ENCODE measurements at places on chromosomes 4 and X.

DNA sequence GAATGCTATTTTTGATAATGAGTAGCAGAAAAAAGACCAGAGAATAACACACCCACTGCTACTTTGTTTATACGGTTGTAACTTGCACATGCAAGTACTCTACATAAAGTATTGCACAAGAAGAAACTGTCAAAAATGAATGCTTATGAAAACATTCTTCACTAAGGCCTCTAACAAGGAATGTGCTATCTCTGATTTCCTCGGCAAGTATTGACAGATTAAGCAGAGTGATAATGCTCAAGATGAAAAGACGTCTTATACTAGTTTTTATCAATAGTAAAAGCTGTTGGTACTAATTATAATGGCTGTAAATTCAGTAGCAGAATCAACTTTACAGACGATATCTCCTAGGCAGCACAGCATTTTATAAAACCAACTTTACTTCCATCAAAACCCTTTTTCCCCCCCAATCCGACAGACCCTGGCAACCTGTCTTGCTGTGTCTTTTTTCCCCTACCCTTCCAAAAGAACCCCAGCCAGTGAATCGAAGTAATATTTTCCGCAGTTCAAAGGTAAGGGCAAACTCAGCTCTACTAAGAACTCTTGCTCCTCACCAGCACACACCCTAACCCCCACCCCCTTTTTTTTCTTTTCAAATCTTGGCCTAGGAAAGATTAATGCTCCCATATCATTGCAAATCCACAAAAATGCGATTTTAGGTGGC is 1.5 kb downstream of the FRYL start:
- no peak for DNase-seq

DNA sequence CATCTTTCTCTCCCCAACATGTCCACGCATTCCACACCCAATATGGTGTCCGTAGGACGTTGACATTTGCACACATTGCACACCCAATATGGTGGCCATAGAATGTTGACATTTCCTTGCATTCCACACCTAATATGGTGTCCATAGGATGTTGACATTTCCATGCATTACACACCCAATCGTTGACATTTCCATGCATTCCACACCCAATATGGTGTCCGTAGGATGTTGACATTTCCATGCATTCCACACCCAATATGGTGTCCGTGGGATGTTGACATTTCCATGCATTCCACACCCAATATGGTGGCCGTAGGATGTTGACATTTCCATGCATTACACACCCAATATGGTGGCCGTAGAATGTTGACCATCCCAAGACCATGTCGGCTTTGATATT is 88.4 kb upstream of the SHOX start:
- no peak for DNase-seq

DNA sequence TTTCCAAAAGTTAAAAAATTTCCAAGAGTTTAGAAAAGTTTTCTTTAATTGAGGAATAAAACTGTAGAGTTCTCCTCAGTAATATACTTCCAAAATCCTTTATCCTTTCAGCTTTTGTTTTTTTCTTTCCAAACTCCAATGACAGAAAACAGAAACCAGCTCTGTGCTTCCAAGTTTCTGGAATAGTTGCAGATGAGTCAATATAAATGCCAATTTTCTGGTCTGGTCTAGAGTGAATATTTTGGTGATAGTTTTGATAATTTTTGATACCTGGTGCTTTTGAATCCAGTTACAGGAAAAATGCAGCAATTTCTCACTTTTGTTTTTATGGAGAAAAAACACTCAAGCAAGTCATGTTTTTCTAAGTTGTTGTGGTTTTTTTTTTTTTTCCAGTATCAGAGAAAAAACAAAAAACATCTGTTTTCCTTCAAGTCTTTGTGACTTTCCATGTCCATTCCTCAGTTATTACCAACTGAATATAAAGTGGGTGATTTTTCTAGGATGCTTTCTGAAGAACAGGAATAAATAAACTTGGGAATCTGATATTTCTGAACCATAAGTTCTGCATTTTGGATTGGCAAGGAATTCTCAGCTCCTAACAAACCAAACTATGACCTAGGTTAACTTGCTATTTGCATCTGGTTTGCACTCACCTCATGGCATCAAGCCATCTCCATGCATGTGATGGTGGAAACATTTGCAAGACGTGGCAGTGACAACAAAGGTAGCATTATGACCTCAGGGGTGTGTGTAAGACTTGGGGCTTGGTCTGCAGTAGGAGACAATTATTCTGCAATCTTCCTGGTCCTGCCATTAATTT is 139.1 kb downstream of the VEGFC start:
- no peak for DNase-seq

DNA sequence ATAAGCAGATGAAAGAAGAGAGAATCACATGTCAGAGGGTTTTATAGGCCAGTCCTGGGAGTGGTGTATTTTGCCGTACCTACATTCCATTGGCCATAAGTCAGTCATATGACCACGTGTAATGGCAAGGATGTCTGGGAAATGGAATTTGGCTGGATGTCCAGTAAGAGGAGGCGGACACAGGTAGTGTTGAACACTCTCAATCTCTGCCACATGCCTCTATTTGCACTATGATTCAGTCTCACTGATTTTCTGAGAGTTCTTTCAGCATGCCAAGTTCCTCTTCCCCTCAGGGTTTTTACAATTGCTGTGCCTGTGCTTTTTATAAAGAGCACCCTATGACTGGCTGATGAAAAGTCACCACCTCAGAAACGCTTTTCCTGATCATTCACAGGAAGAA is 164.2 kb upstream of the GPR101 start:
- peak; percentile 48 for DNase-seq

GRCh38 chrX:154732421-154733065 is 18.3 kb downstream of the GAB3 start:
- no peak for DNase-seq

DNA sequence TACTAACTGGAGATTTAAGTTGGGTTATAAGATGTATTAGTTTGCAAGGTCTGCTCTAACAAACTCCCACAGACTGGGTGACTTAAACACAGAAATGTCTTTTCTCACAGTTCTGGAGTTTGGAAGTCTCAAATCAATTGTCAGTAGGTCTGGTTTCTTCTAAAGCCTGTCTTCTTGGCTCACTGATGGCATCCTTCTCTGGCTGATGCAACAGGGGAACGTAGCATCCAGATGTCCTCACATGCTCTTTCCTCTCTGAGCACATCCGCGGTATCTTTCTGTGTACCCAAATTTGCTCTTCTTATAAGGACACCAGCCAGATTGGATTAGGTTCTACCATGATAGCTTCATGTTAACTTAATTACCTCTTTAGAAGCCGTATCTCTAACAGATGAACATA is 63.2 kb upstream of the BMP3 start:
- DNase-seq = no peak

- DNase-seq = no peak
Observed at GRCh38 chrX:37888010-37888409, 40.6 kb upstream of the DYNLT3 start.

DNA sequence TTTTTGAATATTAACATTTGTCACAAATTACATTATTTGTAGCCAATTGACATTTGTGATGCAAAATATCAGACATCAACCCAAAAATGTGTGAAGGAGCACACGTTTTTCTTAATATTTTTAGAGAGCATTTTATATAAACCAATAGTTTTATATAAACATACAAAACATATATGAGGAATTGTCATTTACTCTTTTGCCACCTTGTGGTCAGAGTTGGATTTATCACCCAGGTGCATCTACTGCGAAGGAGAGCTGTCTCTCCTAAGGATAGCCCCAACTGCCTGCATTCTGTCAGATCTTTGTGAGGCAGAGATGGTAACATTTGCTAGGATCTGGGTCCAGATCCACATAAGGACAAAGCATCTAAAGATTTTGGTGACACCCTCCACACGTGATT is 2.5 kb upstream of the USP27X start:
- no peak for DNase-seq

- DNase-seq = no peak
Observed at GRCh38 chrX:40245488-40246071, 147.8 kb upstream of the BCOR start.

DNA sequence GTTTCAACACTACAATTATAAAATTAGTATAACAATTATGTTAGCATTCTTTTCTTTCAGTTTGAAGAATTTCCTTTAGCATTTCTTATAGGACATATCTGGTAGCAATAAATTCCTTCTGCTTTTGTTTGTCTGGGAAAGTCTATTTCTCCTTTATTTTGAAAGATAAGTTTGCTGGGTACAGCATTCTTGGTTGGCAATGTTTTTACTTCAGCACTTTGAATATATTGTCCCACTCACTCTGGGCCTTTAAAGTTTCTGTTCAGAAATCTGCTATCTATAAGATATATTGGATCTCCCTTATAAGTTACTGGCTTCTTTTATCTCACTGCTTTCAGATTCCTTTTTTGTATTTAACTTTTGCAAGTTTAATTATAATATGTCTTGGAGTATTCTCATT is 222.1 kb downstream of the PARM1 start:
- DNase-seq = no peak

DNA sequence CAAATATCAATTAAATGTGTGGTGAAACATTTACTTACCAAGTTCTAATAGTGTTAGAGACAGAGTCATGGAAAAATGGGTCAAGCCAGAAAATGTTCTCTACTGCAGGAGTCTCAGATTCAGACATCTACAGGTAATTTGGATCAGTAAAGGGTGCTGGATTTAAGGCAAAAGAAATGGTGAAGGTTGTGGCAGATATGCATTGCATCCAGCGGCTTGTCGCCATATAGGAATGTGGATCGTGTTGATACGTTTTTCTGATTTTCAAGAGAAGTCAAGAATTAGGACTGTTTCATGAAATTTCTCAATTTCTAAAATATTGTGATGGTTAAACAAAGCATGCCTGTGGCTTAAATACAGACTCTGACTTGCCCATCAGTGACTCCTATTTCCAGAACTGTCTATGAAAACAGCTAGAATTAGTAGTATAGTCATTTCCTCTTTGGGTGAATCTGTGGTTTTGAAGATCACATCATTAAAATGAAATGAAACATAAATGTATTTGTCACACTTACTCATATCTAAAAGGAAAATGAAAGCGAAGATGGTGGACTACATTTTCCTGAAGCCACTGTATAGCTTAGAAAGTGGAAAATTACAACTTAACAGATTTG is 110.1 kb upstream of the VEGFC start:
- peak; percentile 68 for DNase-seq

DNA sequence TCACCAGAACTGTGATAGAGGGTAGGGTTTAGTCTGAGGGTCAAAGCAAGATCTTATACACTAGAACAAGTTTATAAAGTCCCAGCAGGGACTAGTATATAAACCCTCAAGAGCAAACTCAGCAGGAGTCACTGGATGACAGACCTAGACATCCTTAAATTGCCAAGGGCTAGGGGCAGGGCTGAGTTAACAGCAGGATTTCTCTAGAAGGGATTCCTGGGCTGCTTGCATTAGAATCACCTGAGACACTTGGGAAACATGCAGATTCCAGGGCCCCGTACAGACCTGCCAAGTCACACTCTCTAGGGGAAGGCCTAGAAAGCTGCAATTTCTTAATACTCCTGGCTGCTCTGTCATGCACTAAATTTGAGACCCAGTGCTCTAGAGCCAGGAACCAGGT is 6.6 kb upstream of the GPR50 start:
- no peak for DNase-seq

- DNase-seq = peak; percentile 6
Observed at GRCh38 chrX:38732866-38733265, 68.4 kb upstream of the MID1IP1 start.

GRCh38 chr4:149553959-149554520 is 261.6 kb downstream of the IQCM start:
- DNase-seq = no peak

- peak; percentile 6 for DNase-seq
Observed at GRCh38 chr4:2624782-2625530, 88.5 kb downstream of the FAM193A start.

DNA sequence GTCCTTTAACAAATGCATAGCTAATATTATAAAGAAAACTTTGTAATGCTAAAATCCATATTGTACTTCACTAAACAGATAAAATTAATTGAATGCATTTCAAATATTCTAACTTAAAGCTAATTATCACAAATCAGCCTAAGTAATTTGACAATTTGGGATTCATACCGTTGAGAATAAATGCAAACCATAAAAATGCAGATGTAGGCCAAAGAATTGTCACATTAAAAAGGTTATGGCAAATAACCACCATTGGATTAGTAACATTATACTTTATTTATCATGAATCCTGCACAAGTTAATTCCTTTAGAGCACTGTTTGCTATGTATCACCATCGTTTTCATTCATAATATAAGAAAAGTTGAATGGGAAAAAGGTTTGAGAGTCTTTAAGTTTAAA is 301.0 kb downstream of the LDB2 start:
- DNase-seq = no peak

- DNase-seq = no peak
Observed at GRCh38 chr4:92451782-92452181, 148.0 kb downstream of the GRID2 start.

GRCh38 chr4:9812501-9813340 is 31.3 kb downstream of the DRD5 start:
- no peak for DNase-seq

DNA sequence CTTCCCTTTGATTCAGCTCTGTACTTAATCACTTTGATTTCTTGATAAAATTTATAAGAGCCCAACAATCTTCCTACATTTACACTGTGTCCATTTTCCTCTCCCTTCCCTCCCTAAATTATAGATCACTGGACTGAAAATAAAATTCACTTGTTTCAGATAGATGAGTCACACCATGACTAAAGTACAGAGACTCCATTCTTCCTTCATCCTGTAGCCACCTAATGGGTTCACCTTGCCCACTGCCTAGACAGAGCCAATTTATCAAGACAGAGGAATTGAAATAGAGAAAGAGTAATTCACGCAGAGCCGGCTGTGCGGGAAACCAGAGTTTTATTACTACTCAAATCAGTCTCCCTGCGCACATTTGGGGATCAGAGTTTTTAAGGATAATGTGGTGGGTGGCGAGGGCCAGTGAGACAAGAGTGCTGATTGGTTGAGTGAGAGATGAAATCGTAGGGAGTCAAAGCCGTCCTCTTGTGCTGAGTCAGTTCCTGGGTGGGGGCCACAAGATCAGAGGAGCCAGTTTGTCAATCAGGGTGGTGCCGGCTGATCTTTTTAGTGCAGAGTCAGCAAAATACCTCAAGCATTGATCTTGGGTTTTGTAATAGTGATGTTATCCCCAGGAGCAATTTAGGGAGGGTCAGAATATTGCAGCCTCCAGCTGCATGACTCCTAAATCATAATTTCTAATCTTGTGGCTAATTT is 71.3 kb upstream of the MED14 start:
- DNase-seq = no peak

- DNase-seq = no peak
Observed at GRCh38 chrX:109812236-109812635, 79.2 kb upstream of the ACSL4 start.

- no peak for DNase-seq
Observed at GRCh38 chrX:126770179-126770578, 49.4 kb upstream of the PRR32 start.

Measured in epithelial cell of prostate (primary cell).